MG63 (cell line): ENCODE measurements at places on chromosomes 12 and 14. TPM values are rescaled to one million over a fixed set of nuclear protein-coding genes. Genes with fewer than 3 reads are reported as not detected.

- peak; percentile 64 for DNase-seq
These were observed 14.4 kb upstream of the VRTN start for GRCh38 chr14:74333909-74334308.

DNA sequence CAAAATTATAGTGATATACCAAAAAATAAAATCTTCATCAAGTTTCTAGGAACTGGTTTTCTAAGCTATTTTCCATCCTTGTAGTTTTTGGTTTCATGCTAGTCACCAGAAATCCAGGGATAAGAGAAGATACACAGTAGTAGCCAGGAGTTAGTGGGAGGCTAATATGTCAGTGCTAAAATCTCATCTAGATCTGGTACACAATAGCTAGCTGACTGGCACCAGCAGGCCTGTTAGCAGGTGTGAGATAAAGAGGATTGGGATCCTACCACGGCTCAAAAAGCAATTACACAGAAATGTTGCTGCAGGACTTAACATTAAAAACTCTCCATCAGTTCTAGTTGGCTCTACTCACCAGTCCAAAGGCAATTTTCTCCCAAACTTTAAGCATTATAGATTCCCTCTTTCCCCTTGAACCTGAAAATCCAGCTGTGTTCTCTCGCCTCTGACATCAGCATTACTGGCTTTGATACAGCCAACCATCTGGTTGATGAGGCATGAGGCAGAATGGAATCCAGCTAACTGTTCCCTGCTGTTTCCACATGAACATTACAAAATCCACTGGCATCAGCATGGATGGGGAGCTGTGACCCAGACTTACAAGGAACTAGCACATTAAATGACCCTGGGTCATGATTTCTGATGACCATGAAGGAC, 41.8 kb upstream of the CCDC196 start:
- no peak for DNase-seq

DNA sequence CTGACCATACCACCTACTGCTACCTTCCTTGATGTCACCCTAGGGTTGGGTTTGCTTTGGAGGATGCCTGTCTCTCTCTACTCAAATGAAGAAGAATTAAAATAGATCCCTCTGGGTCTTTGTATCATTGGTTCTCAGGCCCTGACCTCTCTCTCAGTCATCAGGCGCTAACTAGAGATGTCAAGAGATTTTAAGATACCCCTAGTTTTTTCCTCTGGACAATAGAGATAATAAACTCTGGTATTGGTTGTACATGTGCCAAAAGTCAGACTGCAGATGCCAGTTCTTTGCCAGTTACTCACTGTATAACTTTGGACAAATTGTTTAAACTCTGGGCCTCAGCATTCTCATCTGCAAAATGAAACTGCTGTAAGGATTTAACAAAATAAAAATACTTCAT, 31.5 kb downstream of the ITPR2 start:
- no peak for DNase-seq

DNA sequence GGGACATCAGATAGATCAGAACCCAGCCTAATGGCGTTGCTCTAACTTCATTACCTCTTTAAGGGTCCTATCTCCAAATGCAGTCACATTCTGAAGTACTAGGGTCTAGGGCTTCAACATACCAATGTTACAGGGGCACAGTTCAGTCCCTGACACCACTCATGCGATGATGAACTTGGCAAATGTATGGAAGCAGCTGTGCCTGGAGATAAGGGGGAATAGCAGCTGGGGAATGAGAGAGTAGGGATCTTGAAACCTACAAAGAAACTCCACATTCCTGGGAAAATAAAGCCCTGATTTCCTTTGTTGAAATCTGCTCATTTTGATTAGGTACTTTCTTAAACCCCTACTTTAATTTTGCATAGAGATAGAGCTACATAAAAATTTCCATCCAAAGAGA, 20.5 kb upstream of the TMCC3 start:
- DNase-seq: no peak

GRCh38 chr12:16384732-16385131, 37.3 kb downstream of the MGST1 start:
- no peak for DNase-seq

- DNase-seq: peak; percentile 84
These were observed 37.7 kb upstream of the TXNRD1 start for GRCh38 chr12:104177663-104178501.

GRCh38 chr12:22658214-22658613, 33.2 kb downstream of the ETNK1 start:
- DNase-seq: peak; percentile 29

- DNase-seq: no peak
These were observed 15.3 kb upstream of the WDR20 start for GRCh38 chr14:102124419-102124818.

- DNase-seq: no peak
These were observed 22.7 kb upstream of the TEX22 start for GRCh38 chr14:105375635-105376057.

GRCh38 chr14:52686176-52686575, 9.2 kb downstream of the ERO1A start:
- DNase-seq: no peak

GRCh38 chr12:66047411-66048021, 83.0 kb downstream of the LLPH start:
- no peak for DNase-seq

GLT1D1 gene
- total RNA-seq: 0.39 and 4.2 TPM in 2 replicates

- peak; percentile 95 for DNase-seq
These were observed 29.6 kb downstream of the EEA1 start for GRCh38 chr12:92899386-92900001.

DBX2 gene
- not detected in 2 replicates for total RNA-seq

MDGA2 gene
- total RNA-seq: not detected in 2 replicates

- DNase-seq: peak; percentile 18
These were observed 139.1 kb downstream of the SPTSSA start for GRCh38 chr14:34322940-34323418.

- no peak for DNase-seq
These were observed 19.2 kb upstream of the ABCD2 start for GRCh38 chr12:39638840-39639239.

GRCh38 chr14:22411398-22412055, 177.5 kb downstream of the DAD1 start:
- DNase-seq: no peak

GRCh38 chr12:76219806-76220205, 128.4 kb downstream of the BBS10 start:
- no peak for DNase-seq

- peak; percentile 96 for DNase-seq
These were observed 29.1 kb upstream of the ADIPOR2 start for GRCh38 chr12:1661553-1662335.

ADAM21 gene
- total RNA-seq: 0.49 and 1.7 TPM in 2 replicates

DNA sequence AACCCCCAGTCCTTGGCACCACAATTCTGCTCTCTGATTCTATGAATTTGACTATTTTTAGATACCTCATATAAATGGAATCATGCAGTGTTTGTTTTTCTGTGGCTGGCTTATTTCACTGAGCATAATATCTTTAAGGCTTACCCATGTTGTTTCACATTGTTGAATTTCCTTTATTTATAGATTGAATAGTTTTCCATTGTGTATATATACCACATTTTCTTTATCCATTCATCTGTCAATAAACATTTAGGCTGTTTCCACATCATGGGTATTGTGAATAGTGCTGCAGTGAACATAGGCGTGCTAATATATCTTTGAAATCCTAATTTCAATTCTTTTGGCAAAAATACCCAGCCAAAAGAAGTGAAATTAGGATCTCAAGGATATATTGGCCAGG, 126.7 kb upstream of the SLC38A2 start:
- no peak for DNase-seq

- no peak for DNase-seq
These were observed 569.3 kb upstream of the LRFN5 start for GRCh38 chr14:41037388-41037787.

GPR135 gene
- 0.15 and 0.66 TPM in 2 replicates for total RNA-seq

GRCh38 chr14:61662437-61663311, 32.6 kb upstream of the HIF1A start:
- DNase-seq: peak; percentile 18

GRCh38 chr14:22926316-22926715, 2.9 kb downstream of the PRMT5 start:
- DNase-seq: no peak

VPS29 gene
- total RNA-seq: 33.5 and 59.1 TPM in 2 replicates

DNA sequence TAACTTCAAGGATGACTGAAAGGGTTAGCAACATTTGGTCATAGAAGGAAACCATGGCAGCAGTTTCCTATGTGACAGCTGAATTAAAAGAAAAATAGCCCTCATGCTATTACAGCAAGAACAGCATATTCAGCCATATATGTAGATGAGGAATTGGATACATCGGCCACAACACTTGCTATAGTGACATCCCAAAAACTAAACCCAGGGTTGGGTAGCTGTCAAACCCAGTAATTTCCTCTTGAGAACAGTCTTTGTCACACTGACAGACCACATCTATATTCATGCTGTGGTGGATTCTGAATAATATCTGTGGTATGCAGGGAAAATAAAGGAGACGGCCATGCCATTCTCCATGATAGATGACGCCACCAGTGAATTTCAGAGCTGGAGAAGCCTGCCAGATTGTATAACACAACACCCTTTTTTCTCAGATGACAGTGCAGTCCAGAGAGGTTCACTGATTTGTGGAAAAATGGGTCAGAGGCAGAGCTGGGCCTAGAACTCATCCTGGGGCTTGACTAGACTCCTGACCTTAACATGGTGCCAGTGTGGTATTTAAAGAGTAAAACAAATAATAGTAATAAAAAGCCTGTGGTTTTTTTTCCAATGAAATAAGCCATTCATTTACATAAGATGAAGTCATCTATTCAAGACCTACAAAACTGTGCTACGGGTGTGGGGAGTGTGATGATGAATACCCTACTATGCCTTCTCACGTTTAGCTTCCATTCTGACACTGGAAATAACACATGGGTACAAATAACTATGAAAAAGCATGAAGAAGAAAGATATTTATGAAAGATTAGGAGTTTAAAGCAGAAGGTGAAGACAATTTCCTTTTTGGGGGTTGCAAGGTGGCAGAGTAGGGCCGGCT, 32.3 kb downstream of the EFCAB11 start:
- DNase-seq: no peak

- DNase-seq: no peak
These were observed 426.0 kb downstream of the DAD1 start for GRCh38 chr14:22163051-22163450.

DNA sequence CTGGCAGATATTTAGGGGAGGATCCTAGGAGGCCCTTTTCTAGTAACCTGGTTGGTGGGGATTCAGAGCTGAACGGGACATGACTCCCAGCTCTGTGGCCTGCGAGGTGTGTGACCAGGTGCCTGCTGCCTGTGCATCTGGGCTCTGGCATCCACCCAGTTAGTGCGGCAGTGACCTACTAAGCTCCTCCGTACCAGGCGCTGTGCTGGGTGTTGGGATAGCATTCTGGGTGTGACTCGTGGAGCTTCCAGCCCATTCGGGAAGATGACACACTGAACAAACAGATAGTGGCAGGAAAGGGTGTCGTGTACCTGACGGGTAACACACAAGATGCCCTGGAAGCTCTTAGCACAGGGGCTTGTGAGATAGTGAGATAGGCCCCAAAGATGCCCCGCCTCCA, 80.9 kb downstream of the ACACB start:
- no peak for DNase-seq

DNA sequence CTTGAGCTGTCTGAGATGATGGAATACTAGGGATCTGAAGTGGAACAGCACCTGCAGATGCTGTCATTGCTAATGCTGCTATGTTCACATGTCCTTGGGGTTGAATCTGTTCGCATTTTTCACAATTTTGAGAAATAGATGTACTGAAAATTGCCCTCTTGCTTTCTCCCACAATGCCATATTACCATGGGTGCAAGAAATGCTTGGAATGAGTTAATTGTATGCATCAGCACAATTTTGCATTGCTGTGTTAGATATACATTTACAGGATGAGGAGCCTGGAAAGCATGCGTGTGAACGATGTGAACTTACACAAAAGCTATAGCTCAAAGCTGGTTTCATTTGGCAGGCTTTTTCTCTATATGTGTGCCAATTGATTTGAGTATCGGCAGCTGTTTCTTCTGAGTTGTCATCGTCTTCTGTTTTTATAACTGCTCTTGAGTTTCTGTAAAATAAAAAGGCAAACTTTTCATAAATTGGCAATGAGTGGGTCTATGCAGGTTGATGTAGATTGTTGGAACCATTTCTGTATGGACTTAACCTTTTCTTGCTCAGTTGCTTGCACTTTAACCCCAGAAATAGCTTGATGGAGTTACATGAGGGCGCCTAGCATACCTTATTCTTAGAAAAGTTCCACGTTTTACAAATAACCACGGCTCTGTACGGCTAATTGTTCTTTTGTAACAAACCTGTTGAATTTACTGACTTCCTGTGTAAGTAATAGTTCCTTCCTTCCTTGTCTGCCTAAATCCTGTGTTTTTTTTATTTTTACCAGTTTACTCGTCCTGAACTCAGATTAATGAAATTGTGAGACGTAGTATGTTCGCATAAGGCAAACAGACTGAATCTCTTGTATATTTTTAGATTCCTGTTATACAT, 105.9 kb downstream of the FGD4 start:
- no peak for DNase-seq

GRCh38 chr12:69112616-69113015, 126.8 kb upstream of the CPSF6 start:
- no peak for DNase-seq
